ENCODE measurements at places on chromosomes 6 and 20.

GRCh38 chr6:163668061-163668426 is 253.5 kb downstream of the QKI start:
- no peak for DNase-seq

GRCh38 chr6:89952686-89953085 is 58.4 kb downstream of the GJA10 start:
- DNase-seq, result peak; percentile 40

DNA sequence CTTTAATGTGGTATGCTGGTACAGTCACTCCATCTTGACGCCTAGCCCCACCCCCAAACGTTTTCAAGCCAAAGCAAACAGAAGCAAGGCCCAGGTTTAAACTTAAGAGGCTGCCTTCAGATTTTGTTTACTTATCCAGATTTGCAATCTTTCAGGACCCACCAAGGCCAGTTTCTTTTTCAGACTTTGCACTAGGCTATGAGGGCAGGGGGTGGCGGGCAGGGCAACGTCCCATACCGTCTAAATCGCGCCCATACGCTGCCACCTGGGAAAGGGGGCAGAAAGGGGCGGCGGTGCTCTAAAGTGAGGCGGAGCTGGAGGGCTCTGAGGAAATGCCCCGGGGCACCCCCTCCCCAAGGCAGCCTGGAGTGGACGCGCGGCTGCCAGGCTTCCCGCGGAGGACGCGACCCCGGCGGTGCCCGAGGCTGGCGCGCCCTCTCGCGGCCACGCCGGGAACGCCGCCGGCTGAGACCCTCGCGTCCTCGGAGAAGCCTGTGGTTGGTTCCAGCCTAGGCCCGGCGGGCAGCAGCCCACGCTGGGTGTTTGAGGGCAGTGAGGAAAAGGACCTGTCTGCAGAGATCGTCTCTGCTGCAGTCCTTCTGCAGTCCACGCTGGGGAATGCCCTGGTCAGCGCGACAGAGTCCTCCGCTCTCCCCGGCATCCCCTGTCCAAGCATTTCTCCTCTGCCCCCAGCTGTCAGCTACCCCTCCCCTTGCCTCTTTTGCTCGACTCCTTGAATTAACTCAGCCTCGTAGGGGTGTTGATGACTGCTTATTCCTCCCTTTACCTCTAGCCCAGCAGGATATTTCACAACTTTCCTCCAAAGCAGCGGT is 129.2 kb upstream of the PRND start:
- DNase-seq, result peak; percentile 63

- DNase-seq, result no peak
These were observed 20.0 kb downstream of the RNF144B start for GRCh38 chr6:18406955-18407749.

- no peak for DNase-seq
These were observed 5.1 kb downstream of the COX4I2 start for GRCh38 chr20:31642837-31643236.

DNA sequence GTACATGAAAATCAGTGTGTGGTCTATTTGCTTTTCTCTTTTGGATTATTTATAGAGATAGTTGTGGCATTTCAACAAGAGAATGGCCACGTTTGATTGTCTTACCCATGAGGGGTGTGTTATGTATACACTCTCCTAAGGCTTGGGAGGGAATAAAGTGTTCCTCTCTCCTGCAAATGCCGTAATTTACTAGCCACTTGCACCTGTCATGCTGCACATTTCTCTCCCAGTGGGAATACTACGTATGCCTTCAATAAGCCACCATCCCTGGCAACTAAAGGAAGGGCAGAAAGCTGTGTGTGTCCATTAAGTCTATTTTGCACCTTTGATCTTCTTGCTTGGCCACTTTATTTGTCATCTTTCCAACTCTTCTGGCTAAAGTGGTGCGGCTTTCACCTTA is 541.2 kb downstream of the QKI start:
- DNase-seq, result no peak

GRCh38 chr20:48049641-48050040 is 264.4 kb upstream of the SULF2 start:
- no peak for DNase-seq

GRCh38 chr20:4947817-4948559 is 53.3 kb downstream of the SLC23A2 start:
- no peak for DNase-seq

DNA sequence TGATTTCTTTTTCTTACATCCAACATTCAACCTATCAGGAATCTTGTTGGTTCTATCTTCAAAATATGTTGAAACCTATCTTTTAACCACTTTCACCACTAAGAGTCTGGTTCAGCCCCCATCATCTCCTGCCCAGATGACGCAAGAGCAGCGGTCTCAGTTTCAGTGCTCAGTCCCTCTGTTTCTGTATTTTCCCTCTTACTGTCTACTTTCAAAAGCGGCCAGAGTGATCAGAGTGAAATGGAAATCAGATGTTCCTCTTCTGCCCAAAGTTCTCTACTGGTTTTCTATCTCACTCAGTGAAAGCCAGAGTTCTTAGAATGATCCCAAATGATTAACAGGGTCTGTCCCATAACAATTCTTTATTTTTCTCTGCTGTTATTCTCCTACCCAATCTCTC is 147.9 kb upstream of the PDE7B start:
- peak; percentile 35 for DNase-seq

DNA sequence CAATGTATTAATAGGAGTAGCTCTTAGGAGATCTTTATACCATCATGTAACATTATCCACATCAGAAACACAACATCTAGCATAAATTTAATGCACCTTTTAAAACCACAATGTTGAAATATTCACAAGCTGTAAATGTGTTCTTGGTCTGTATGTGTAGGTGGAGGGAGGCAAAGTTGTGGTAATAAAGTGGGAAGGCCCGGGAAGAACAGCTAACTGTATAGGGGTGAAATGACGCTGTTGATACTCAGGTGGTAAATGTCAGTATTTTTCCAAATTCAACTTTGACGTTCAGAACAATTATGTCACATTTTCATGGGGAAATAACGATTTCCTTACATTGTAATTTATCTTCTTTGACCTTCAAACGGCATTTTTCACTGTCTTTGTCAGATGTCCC is 146.0 kb upstream of the STMND1 start:
- DNase-seq, result no peak

Measured in stimulated activated CD4-positive, alpha-beta T cell treated with anti-CD3 and anti-CD28 coated beads, Interleukin-2, amount 100 ng/mL, for 24 hours (primary cell).